ENCODE measurements at places on chromosomes 7 and 10.

DNA sequence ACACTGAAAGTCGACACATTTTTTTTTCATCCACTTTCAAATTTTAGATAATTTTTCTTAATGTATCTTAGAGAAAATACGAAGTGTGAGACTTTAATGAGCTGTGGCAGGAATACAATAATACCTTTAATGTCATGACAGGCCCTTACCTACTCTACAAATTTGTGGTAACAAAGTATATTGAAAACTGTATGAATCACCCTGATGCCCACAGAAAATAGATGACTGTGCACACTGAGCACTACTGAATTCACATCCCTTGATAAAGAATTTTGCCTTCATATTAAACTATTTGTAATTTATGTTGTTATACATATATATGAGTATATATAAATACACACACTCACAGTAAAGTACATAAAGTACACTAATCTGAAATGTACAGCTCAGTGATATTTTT, 51.7 kb downstream of the AKR1D1 start:
- no peak for DNase-seq

GRCh38 chr7:42123716-42124115, 113.3 kb downstream of the GLI3 start:
- DNase-seq: no peak

- DNase-seq: no peak
These were observed 62.7 kb upstream of the LRRC4 start for GRCh38 chr7:128093614-128094570.

- no peak for DNase-seq
These were observed 118.0 kb downstream of the NRF1 start for GRCh38 chr7:129729511-129729910.

GRCh38 chr10:130994191-130994590, 317.3 kb downstream of the TCERG1L start:
- DNase-seq: no peak
